ENCODE measurements at places on chromosomes 7 and 10. TPM values are rescaled to one million over a fixed set of nuclear protein-coding genes. Genes with fewer than 3 reads are reported as not detected.

DNA sequence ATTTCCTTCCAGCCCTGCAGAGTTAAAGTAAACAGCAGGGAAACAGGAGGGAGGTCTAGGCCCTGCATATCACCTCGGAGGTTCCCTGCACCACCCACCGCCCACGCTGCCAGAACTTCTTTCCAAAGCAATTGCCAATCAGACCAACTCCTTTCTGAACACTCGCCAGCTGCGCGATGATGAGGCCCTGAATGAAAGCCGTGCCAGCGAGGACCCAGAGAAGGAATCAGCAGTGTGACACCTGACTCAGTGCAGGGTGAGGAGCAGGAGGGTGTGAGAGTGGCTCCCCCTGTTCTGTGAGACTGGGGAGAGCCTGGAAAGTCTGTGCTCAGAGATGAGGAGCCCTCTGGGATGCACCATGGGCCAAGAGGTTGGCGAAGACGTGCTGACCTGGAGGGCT, 3.3 kb upstream of the TCERG1L start:
- no peaks in the 10 kb centered on the region for H3K36me3 ChIP-seq
- no peak overlapping the region for H3K27ac ChIP-seq
- H3K27me3 ChIP-seq: peaks cover 13% of the 10 kb centered on the region
- H3K4me3 ChIP-seq: no peak overlapping the region
- no peak for DNase-seq
- no peaks in the 10 kb centered on the region for H3K4me1 ChIP-seq

The TEX36 gene
- not detected for polyA plus RNA-seq

The TRDMT1 gene
- 1.4 TPM for polyA plus RNA-seq

The HMX3 gene
- polyA plus RNA-seq: not detected

- DNase-seq: no peak
- no peaks in the 10 kb centered on the region for H3K36me3 ChIP-seq
- H3K27ac ChIP-seq: no peak overlapping the region
- no peaks in the 10 kb centered on the region for H3K4me1 ChIP-seq
Measured at GRCh38 chr7:42108803-42109528, 128.0 kb downstream of the GLI3 start.

GRCh38 chr10:37035853-37036252, 89.5 kb upstream of the ANKRD30A start:
- H3K27me3 ChIP-seq: no peaks in the 10 kb centered on the region
- H3K27ac ChIP-seq: no peak overlapping the region
- no peaks in the 10 kb centered on the region for H3K36me3 ChIP-seq

- H3K27ac ChIP-seq: no peak overlapping the region
- H3K4me3 ChIP-seq: no peak overlapping the region
- DNase-seq: no peak
- H3K4me1 ChIP-seq: no peaks in the 10 kb centered on the region
Measured at GRCh38 chr10:94125856-94126255, 132.1 kb downstream of the PLCE1 start.

The XPNPEP1 gene
- 76.6 TPM for polyA plus RNA-seq

- DNase-seq: no peak
- no peak overlapping the region for H3K27ac ChIP-seq
- no peaks in the 10 kb centered on the region for H3K36me3 ChIP-seq
- H3K27me3 ChIP-seq: no peaks in the 10 kb centered on the region
- no peaks in the 10 kb centered on the region for H3K4me1 ChIP-seq
Measured at GRCh38 chr7:67637023-67637358, 640.4 kb downstream of the TYW1 start.

- no peak for DNase-seq
- H3K36me3 ChIP-seq: peaks cover 21% of the 10 kb centered on the region
- no peak overlapping the region for H3K4me3 ChIP-seq
- H3K27ac ChIP-seq: peak overlapping the region; percentile 85
Measured at GRCh38 chr10:132394936-132395703, 1.9 kb upstream of the PWWP2B start.

DNA sequence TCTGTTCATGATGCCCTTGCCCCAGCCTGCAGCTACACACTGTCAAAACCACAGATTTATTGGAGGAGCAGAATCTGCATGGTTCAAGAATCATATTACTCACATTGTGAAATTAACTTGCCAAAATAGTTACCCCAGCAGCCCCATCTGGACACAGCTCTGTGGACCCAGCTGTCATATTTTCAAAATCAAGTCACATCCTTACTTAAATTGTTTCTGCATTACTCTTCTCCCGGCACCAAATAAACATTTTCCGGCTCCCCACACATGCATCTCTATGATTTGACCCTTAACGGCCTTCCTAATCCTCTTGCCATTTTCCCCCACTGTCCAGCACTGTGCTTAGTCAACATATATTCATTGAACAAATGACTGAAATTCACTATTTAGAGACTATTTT, 43.8 kb upstream of the GPR26 start:
- H3K27ac ChIP-seq: no peak overlapping the region
- no peaks in the 10 kb centered on the region for H3K4me1 ChIP-seq
- no peaks in the 10 kb centered on the region for H3K36me3 ChIP-seq
- H3K4me3 ChIP-seq: no peak overlapping the region
- no peak for DNase-seq
- no peaks in the 10 kb centered on the region for H3K27me3 ChIP-seq

GRCh38 chr10:22832851-22833250, 95.0 kb upstream of the ARMC3 start:
- DNase-seq: no peak
- H3K27ac ChIP-seq: no peak overlapping the region
- no peak overlapping the region for H3K4me3 ChIP-seq
- peaks cover 2% of the 10 kb centered on the region for H3K4me1 ChIP-seq
- H3K36me3 ChIP-seq: no peaks in the 10 kb centered on the region

DNA sequence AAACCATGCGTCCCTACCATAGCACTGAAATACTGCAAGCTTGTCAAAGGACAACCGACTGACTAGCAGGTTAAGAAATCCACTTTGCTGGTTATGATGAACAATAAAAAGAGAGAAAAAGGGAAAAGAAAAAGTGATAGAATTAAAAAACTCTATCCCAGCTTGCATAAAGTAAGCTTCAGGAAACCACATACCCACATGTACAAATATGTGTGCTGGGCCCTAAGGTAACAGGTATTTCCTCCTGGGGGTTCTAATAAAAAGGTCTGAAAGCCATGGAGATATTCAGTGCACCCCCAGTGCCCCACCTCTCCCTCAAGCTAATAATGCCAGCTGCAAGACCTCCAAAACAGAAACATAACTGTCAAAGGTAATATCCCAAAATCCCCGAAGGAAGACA, 248.6 kb upstream of the KLF14 start:
- no peaks in the 10 kb centered on the region for H3K27me3 ChIP-seq
- no peak for DNase-seq
- H3K27ac ChIP-seq: no peak overlapping the region
- H3K4me1 ChIP-seq: peaks cover 11% of the 10 kb centered on the region

DNA sequence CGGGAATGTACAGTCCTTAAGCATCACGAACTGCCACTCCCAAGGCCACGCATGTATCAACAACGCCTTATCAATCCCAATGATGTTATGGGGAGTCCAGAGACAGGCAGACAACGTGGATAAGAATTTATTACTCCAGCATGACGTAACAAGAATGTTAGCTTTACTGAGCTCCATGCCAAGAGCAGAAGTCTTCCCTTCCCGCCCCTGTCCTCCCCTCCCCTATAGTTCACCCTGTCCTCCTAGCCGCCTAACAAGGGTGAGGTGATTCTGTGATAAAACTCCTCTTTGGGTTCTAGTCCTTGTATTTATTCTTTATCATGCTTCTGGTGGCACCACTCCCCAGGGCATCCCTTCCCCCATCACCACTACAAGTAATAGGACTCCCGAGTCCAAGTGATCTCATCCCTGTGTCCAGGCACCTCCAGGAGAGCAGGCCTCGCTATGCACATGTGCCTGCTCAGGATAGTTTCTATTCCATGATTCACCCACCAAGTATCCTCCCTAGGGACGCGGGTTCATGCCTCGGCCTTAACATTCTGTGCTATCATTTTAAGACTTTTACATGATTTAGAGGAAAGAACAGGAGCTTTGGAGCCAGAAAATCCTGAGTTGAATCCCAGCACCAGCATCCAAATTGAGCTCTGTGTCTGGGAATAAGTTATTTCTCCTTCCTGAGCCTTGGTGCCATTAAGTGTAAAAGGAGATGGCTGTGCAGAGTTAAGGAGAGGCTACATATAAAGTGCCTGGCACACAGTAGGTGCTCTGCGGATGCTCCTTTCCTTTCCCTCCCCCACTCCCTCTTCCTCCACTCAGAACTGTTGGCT, 15.4 kb downstream of the GSDME start:
- H3K36me3 ChIP-seq: no peaks in the 10 kb centered on the region
- H3K4me3 ChIP-seq: no peak overlapping the region
- H3K4me1 ChIP-seq: no peaks in the 10 kb centered on the region
- H3K27ac ChIP-seq: peak overlapping the region; percentile 66

The LIPJ gene
- polyA plus RNA-seq: not detected

- no peak overlapping the region for H3K4me3 ChIP-seq
- no peak overlapping the region for H3K27ac ChIP-seq
- no peaks in the 10 kb centered on the region for H3K27me3 ChIP-seq
- DNase-seq: no peak
- no peaks in the 10 kb centered on the region for H3K36me3 ChIP-seq
Measured at GRCh38 chr7:56175771-56176170, 59.6 kb upstream of the NUPR2 start.

DNA sequence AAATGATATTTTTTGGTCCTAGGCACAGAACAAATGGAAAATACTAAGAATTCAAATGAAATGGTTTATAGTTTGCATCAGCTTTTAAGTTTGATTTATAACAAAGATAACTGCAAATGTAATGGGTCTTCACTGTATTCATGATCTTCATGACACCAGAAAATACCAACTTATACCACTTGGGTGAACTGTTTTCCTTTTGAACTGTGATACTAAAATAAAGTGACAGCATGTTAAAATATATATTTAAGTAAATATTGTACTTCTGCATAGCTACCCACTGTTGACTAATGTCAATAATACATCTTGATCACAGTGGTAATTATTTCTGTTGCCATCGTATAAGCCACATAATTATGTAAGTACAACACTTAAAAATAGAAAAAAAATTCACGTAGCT, 442.0 kb upstream of the ANKRD30A start:
- H3K27me3 ChIP-seq: no peaks in the 10 kb centered on the region
- DNase-seq: no peak
- H3K27ac ChIP-seq: no peak overlapping the region
- no peak overlapping the region for H3K4me3 ChIP-seq

The TSPAN15 gene
- 47.0 TPM for polyA plus RNA-seq

The VAX1 gene
- polyA plus RNA-seq: not detected

DNA sequence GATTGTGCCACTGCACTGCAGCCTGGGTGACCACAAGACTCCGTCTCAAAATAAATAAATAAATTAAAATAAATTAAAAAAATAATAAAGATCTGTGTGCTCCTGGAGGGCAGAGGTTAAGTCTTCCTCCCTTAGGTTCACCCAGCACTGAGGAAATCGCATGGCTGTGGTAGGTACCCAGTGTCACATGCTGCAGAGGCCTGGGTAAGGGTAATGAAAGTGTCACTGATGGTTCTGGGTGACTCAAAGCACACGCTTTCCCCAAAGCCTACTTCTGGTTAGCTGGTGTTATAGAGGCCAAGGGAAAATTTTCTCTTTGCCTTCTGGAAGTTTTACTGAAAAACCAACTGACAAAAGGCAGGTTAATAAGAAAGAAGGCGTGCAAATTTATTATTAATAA, 88.8 kb upstream of the ITGB1 start:
- H3K27ac ChIP-seq: no peak overlapping the region
- H3K4me3 ChIP-seq: no peak overlapping the region
- H3K27me3 ChIP-seq: no peaks in the 10 kb centered on the region
- H3K36me3 ChIP-seq: no peaks in the 10 kb centered on the region
- no peaks in the 10 kb centered on the region for H3K4me1 ChIP-seq

Measured in small intestine (tissue), 16 donors.